ENCODE measurements at places on chromosomes 1 and 21. TPM values are rescaled to one million over a fixed set of nuclear protein-coding genes. Genes with fewer than 3 reads are reported as not detected.

DNA sequence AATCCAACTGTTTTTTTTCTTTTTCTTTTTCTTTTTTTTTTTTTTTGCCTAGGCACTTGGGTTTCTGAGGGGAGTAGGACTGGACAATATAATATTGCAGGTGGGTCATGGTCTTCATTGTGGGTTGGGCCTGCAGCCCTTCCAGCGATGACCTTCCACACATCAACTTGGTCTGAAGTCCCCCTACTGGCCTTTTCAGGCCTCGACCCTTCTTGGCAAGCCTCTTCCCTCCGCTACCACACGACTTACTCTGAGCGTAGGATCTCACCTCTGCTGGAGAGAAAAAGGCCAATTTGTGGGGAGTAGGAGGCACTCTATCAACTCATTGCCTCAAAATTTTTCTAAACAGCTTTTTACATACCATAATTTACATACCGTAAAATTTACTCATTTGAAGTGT is 51.1 kb upstream of the GRIK3 start:
- no peak overlapping the region for H3K27ac ChIP-seq
- no peaks in the 10 kb centered on the region for H3K27me3 ChIP-seq
- no peaks in the 10 kb centered on the region for H3K36me3 ChIP-seq
- peak; percentile 13 for DNase-seq
- H3K4me1 ChIP-seq: no peaks in the 10 kb centered on the region

Gene GPR161
- 17.0 TPM for total RNA-seq

Gene RSPH1
- total RNA-seq: 0.06 TPM

DNA sequence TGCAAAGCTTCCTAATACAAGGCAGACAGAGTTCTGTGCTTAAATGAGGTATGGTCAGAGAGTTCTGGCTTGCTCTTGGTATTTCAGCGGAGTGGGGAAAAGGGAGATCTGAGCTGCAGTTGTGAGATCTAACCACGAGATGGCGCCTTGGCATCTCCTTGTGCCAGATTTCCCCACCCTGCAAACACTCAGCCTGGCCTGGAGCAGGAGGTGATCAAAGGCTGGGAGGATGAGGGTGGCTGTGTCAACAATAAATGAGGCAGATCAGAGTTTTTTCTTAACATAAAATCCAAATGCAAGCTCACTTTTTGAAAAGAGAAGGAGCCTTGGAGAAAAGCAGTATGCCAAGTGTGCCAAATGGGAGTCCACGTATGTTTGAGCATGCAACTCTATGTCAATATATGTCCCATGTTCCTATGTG is 4.1 kb upstream of the TFAP2E start:
- H3K4me1 ChIP-seq: no peaks in the 10 kb centered on the region
- H3K27ac ChIP-seq: no peak overlapping the region
- H3K27me3 ChIP-seq: peaks cover 52% of the 10 kb centered on the region

Gene PADI6
- total RNA-seq: not detected

DNA sequence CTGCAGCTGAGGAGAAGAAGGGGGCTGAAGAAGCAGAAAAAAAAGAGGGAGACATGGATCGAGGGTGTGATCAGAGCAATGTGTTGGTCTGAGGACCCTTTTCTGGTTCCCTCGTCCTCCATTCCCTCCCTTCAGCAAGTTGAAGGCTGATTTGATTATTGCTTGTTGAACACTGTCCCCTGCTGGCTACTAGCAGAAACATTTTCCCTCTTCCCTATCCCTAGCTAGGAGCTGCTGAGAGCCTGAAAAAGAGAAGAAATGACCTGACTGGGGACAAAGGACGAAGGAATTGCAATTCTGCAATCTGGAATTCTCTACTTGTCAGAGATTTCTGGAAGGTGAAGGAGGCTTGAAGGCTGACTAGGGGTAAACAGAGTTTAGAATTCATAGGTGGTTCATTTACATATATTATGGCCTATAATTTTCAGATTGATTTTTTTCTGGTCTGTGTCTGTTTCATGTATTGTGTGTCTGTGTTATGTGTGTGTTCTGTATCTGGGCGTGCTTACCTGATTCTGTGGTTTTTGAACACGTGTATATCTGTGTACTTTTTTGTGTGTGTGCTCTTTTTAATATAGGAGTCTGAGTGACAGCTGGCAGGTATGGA is 9.8 kb downstream of the NHLH1 start:
- H3K27ac ChIP-seq: no peak overlapping the region
- H3K36me3 ChIP-seq: no peaks in the 10 kb centered on the region
- H3K4me3 ChIP-seq: no peak overlapping the region
- H3K27me3 ChIP-seq: no peaks in the 10 kb centered on the region
- peak; percentile 75 for DNase-seq

GRCh38 chr1:11470912-11471311 is 8.0 kb upstream of the DISP3 start:
- peaks cover 20% of the 10 kb centered on the region for H3K27me3 ChIP-seq
- H3K4me1 ChIP-seq: no peaks in the 10 kb centered on the region
- no peaks in the 10 kb centered on the region for H3K36me3 ChIP-seq
- H3K4me3 ChIP-seq: no peak overlapping the region

Gene SPRR2B
- total RNA-seq: not detected

Gene ARL8A
- 42.5 TPM for total RNA-seq

All from cardiac muscle cell (in vitro differentiated cells and primary cell).